AG08396 (cell line): ENCODE measurements at places on chromosomes 16 and 17.

DNA sequence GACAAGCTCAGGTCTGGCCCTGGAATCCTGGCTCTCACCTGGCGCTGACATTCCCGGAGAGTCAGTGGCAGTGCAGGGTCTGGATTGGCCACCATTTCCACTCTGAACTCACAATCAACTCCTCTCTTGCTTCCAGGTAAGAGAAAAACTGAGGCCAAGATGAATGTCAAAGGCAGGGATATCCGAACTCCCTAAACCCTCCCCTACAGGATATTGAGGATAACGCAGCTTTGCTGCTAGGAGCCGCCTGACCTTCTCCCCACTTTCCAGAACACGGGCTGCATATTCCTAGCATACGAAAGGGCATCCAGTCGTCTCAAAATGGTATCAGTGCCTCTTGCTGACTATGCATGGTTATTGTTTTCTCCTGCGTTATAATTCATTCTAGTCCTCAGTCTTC lies 473.4 kb downstream of the SOX9 start:
- DNase-seq = no peak

DNA sequence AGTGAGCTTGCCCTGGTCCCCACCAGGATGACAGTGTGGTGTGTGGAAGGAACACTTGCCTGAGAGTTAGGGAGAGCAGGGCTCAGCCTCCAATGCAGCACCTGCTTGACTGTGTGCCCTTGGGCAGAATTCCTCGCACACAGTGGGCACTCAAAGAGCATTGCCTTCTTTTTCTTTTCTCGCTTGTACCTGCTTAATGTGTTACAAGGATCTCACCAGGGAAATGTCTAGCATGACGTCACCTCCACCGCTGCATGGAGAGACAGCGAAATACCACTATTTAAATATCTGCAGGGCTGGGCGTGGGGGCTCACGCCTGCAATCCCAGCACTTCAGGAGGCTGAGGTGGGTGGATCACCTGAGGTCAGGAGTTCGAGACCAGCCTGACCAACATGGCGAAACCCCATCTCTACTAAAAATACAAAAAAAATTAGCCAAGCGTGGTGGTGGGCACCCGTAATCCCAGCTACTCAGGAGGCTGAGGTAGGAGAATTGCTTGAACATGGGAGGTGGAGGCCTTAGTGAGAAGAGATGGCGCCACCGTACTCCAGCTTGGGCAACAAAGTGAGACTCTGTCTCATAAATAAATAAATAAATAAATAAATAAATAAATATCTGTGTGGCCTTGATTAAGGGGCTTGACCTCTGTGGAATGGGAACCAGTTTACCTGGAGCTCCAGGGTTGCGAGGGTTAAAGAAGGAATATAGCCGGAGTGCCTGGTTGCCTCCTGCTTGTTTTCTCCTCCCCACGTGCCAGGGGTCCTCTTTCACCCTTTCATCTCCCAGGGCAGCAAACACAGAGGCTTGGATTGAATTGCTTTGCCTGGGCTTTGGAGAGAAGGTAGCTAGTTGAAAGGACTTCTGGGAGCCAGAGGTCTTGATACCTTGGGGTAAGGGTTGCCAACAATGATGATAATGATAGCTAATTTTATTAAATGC lies 16.3 kb downstream of the SNX29 start:
- DNase-seq = no peak

- no peak for DNase-seq
Observed at GRCh38 chr16:50525262-50525661, 22.9 kb upstream of the NKD1 start.

GRCh38 chr17:22516861-22517636 lies 824.7 kb downstream of the KCNJ18 start:
- no peak for DNase-seq

- DNase-seq = peak; percentile 75
Observed at GRCh38 chr16:29825145-29826044, 5.1 kb downstream of the MVP start.

GRCh38 chr16:64311241-64311640 lies 810.6 kb downstream of the CDH11 start:
- no peak for DNase-seq

DNA sequence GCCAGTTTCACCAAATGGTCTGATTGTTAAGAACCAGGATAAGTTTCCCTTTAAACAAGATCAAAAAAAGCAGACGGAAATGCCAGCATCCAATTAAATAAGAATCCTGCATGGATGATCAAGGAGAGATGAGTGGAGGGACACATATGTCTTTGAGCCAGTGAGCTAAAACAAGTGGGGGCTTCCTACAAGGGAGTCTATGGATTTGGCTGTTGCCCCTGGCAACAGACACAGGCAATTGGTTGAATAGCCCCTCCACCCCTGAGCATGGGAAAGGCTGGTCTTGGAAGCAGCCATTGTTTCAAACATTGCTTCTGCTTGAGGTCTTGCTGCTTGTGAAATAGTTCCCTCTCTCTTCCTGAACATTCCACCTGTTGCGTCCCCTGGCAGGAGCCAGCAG lies 374.7 kb upstream of the ERCC4 start:
- no peak for DNase-seq

- no peak for DNase-seq
Observed at GRCh38 chr16:65490286-65490685, 368.4 kb upstream of the CDH11 start.

DNA sequence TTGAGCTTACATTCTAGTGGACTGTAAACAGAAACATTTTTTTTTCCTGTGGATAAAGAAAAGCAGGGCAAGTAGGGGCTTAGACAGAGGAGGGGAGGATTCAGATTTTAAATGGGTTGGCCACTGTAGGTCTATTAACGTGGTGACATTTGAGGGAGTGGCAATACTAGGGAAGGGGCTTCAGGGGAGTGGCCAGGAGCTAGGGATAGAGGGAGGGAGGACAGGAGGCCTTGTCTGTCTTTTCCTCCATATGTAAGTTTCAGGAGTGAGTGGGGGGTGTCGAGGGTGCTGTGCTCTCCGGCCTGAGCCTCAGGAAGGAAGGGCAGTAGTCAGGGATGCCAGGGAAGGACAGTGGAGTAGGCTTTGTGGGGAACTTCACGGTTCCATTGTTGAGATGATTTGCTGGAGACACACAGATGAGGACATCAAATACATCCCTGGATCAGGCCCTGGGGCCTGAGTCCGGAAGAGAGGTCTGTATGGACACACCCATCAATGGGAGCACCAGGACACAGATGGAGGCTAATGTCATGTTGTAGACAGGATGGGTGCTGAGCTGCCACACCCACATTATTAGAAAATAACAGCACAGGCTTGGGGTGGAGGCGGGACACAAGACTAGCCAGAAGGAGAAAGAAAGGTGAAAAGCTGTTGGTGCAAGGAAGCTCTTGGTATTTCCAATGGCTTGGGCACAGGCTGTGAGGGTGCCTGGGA lies 6.5 kb upstream of the HBM start:
- no peak for DNase-seq

- DNase-seq = no peak
Observed at GRCh38 chr17:2042390-2042847, 597 bp downstream of the OVCA2 start.

DNA sequence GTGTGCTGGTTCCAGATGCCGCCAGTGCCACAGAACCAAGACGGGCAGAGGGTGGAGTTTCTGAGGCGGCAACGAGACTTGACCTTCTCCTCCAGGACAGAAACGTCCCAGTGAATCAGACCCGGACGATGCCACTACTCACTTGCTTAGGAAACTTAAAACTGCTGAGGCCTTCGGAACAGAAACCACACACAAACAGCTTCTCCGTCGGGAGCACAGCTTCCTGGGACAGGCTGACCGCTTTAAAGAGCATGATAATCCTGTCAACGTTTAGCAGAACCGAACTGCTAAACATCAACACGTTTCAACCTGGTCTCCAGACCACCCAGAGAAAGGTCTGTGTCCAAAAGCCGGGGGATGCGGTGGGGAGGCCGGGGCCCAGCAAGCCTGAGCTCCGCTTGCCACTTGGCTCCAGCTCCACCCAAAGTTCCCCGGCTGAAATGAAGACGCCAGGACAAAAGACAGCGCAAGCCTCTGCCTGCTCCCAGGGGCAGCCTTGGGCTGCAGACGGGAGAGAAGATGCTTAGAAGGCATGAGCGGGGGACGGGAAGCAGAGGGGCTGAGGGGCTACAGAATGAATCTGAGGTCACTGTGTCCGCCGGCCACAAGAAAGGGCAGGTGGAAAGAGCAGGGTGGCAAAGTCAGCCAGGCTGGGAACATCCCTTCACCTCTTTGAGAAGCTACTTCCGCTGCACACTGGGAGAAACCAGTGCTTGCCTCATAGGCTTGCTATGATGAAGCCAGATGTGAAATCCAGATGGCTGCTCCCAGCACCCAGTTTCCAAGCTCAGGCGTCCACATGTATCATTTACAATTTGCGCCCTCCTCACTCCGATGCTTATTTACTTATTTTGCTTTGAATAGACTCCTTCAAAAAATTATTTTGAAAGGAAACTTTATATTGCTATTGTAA lies 69.0 kb downstream of the MRM3 start:
- DNase-seq = peak; percentile 58

- DNase-seq = no peak
Observed at GRCh38 chr17:38571833-38572668, 33.7 kb downstream of the SRCIN1 start.

DNA sequence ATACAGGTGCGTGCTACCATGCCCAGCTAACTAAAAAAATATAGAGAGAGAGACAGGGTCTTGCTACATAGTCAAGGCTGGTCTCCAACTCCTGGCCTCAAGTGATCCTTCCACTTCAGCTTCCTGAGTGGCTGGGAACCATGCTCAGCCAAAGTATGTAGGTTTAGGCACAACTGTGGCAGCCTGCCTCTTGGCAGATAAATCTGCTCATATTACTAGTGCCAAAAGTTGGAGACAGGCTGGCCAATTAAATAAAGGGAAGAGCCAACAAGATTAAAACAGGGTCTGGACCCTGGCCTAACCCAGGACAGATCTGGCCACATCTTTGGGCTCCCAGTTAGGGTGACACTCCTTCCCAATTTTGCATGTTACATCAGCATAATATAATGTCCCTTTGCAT lies 151.7 kb downstream of the CBLN1 start:
- DNase-seq = no peak

GRCh38 chr17:79317916-79318315 lies 243.3 kb downstream of the ENGASE start:
- no peak for DNase-seq

DNA sequence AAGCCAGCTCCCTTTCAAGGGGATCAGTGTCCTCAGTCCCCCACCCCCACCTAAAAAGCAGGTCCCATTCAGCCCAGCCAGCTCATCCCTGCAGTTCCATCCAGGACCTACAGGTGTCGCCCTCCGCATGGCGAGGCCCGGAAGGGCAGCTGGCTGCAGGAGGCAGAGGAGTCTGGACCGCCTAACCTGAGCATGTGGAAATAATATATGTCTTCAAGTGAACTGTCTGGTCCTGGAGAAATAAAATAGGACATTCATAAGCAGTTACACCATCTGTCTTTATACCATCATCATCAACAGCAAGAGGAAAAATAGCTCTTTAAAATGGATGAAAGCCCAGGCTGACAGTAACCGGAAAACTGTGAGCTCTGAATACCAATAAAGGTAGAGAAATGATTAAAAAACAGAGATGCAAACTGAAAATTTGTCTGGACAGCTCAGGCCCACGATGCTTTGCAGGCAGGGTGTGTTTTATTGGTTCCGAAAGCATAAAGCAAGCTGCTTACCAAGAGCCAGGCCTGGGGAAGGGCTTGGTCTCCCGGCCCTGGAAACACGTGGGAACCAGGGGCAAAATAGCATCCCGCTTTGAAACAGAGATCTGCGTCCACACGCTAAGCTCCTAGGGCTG lies 215.2 kb downstream of the ZFHX3 start:
- DNase-seq = peak; percentile 87

DNA sequence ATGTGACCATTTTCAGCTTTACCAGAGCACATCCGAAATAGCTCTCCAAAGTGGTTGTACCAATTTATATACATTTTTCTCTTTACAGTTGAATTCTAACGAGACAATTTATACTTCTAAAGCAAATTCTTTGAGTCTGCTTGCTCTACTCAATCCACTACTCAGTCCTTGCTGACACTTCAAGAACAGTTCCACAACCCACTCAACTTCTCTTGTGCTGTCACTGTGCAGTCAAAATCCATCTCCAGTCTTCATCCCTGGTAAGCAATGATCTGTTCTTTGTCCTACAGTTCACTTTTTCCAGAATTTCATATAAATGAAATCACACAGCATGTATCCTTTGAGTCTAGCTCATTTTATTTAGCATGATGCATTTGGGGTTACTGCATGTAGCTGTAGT lies 30.6 kb downstream of the NETO2 start:
- no peak for DNase-seq

DNA sequence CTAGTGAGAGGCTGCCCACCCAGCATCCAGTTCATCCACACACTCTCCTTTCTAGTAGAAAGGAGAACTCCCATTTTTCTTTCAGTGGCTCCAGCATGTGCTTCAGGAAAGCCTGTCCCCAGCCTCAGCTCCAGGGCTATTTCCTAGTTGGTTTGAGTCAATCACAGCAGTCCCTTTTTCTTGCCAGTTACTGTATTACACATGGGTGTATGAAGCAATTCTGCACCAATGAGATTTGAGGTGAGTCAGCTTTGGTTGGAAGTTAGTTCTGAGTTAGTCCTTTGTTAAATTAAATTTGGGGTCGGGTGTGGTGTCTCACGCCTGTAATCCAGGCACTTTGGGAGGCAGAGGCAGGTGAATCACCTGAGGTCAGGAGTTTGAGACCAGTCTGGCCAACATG lies 24.8 kb downstream of the RAD51D start:
- peak; percentile 75 for DNase-seq

DNA sequence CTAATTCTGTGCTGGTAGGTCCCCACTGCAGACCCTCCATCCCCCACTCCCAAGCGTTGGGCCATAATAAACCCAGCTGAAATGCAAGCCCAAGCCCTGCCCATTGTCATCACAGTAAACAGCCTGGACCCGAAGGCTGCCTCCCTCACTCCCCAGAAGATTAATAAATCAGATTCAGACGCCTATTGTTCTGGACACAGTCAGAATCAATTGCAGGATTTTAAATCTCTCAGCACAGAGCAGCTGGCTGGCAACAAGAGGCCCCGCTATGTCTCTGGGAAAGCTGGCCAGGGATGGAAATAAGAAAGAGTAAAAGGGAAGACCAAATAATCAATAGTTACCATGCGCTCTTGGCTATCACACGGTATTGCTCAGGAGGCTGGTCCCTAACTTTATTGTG lies 93.9 kb downstream of the C17orf67 start:
- DNase-seq = no peak

- DNase-seq = no peak
Observed at GRCh38 chr17:27569257-27569722, 61.7 kb upstream of the LGALS9 start.
